ENCODE measurements at places on chromosomes 5 and 9.

- DNase-seq = no peak
These were observed 76.1 kb downstream of the ARRDC3 start for GRCh38 chr5:91307048-91307447.

GRCh38 chr9:93651521-93651950 lies 75.2 kb downstream of the PHF2 start:
- DNase-seq = no peak

DNA sequence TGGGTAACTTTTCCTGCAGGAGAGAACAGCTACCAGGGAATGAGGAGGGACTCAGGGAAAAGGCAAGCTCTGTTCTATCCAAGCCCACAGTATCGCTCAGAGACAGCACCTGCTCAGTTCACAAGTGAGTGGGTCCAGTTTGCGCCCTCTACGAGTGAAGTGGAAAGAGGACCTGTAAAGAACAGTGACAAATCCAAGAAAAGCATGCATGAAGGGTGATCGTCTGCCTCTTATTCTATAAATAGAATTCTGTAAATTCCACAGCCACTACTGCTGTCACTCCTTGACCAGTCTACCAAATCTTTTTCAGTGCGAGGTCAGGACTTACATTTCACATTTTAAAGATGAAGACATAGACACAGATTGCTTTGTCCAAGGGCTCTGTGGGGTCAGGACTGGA lies 117.5 kb downstream of the ENTREP1 start:
- DNase-seq = no peak

GRCh38 chr5:77102549-77102948 lies 15.5 kb upstream of the ZBED3 start:
- DNase-seq = no peak

All from non-pigmented ciliary epithelial cell (primary cell).